Mucosa of gallbladder (tissue), 1 donor: ENCODE measurements at places on chromosomes 11 and 22. TPM values are rescaled to one million over a fixed set of nuclear protein-coding genes. Genes with fewer than 3 reads are reported as not detected.

The CDHR5 gene
- total RNA-seq: 89.6 TPM

The MPPED2 gene
- 5.6 TPM for total RNA-seq

The IL17REL gene
- total RNA-seq: 0.06 TPM

The TCN1 gene
- 39.4 TPM for total RNA-seq

GRCh38 chr11:2766166-2766565, 66.4 kb upstream of the KCNQ1OT1 start:
- DNase-seq: peak; percentile 7

- DNase-seq: peak; percentile 85
Observed at GRCh38 chr11:75588051-75588481, 26.0 kb downstream of the SERPINH1 start.

- no peak for DNase-seq
Observed at GRCh38 chr11:102269927-102270326, 47.4 kb upstream of the BIRC3 start.

DNA sequence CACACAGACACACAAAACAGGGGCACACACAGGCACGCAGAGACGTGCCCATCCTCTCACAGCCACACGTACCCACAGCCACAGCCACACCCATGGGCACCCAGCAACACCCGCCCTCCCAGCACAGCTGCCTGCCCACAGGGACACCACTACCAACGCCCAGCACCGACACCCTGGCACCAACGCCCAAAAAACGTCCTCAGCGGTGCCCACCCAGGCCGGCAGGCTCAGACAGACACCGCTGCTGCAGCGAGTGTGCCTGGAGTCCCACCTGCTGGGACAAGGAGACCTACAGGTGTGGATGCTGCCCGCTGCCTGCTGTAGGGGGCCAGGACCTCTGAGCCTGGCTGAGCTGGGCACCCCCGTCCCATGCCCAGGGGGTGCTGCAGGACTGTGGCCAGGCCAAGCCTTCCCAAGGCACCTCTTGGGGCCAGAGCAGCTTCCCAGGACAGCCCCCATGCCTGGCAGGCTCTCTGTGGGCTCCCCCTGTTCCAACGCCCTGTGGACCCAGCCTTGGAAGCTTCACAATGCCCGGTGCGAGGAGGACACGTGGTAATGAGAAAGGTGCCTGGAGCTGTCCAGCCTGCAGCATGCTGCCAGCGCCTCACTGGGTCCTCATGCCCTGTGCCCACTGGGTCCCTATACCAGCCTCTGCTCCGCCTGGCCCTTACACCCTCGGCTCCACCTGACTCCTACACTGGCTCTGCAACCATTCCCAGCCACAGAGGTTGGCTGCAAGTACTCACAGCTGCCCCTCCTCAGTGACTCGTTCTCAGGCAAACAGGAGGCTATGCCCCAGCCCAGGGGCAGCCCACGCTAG, 45.8 kb upstream of the TH start:
- DNase-seq: no peak

DNA sequence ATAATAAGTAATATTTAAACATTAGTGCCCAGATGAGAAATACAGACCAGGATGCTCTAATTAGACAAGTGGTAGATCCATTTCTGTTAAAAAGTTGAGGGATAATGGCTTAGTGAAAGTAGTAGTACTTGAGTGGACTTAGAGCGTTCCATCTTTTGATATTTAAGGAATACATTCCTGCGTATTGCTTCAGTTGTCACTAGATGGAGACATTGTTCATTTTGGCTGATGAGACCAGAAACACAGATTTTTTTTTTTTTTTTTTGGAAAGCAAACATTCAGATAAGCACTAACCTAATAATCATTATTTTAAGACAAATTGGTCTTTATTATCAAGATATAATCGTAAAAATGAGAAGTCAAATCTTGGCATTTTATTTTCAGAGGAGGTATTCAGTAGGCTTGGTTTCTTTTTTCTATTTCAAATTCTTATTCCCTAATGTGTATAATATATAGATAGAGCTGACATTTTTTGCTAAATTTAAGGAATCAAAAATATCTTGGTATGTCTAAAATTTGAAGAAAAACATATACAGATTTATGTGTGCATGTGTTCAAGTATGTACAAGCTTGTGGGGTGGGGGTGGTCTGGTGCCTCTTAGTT, 92.9 kb downstream of the DYNC2H1 start:
- no peak for DNase-seq

- peak; percentile 93 for DNase-seq
Observed at GRCh38 chr11:111841370-111842053, 29.9 kb downstream of the ALG9 start.

The MS4A6E gene
- total RNA-seq: not detected

The TIMP3 gene
- total RNA-seq: 180 TPM

DNA sequence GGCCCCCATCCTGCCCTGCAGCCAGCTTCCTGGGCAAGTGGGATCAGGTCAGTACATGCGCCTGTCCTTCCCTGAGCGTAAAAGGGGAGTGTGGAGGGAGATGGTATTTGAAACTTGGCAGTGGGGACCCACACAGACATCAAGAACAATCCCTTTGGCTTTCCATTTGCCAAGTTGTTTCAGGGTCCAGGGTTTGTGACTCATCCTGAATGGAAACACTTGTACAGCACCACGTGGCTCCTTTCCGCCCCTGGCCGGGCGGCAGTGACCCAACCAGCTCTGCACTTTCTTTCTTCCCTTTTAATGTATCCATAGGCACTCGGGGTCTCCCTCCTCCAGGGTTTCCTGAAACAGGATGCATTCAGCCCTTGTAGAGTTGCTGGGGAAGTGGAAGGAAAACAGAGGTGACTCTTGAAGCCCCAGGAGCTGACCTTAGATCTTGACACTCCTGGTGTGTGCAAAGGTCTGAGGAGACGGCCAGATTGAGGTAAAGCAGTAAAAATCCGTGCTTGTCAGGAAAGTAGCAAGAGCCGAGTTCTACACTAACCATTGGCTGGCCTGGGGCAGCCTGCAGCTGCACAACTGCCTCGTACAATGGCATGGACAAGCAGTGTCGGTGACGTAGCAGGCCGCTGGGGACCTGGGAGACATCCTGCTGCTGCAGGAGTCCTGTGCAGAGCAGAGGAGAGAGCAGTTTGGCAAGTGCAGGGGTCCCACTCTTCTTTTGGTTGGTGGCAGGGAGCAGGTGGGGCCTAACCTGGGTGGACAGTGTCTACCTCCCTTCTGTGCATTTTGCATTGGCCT, 189.8 kb downstream of the SNX19 start:
- peak; percentile 24 for DNase-seq

DNA sequence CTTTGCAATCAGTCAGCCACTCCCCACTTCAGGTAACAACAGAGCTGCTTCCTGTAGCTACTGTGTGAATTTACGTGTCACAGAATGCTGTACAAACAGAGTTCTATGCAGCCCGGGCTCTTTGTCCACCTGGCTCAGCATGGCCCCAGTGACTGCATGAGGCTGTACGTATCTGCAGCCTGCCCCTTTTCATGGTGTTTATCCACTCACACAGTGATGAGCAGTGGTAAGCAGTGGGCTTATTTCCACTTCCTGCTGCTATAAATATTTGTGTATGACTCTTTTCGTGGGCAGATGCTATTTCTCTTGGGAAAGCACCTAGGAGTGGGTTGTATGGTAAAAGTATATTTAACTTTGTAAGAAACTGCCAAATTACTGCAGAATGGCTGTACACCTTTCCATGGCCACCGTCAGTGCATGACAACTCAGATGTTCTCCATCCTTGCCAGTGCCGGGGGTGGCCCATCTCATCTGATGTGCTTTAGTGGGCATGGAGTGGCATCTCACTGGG, 43.3 kb downstream of the MYEOV start:
- DNase-seq: peak; percentile 20

DNA sequence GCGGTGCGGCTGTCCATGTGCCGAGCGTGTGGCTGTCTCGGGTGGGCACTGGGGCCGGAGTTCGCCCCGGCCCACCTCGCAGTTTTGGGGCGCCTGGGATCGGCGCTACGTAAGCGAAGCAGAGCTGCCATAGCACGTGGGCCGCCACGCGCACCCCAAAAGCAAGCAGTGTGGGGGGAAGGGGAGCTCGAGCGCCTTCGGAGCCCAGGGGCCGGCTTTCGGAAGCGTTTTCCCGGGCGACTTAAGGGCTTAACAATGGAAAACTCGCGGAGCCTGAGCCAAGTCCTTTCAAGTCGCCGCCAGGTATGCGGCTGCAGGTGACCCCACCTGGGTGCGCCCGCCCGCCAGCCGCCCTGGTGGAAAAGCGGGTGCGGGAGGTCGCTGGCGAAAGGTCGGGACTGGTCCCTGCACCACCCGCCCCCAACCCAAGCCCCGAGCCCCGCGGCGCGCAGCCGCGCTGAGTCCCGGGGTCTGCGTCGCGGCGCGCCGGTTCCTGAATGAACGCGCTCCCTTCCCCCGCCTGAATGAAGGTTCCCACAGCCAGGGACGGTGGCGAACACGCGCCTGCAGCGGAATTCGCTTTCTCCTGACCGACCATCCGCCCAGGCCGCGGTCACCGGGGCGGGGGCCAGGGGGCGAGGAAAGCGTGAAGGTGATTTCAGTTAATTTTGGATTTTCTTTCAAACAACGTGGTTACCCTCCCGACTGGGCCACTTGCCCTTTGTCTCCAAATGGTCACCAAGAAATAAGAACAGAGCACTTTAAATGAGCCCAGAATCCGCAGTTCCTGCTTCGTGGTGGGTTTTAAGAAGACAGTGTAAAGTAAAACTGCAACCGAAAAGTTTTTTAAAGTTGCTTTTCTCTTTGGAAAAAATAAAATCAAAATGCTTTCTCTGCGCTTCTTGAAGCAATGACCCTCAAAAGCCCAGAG, 2.8 kb upstream of the CCND1 start:
- peak; percentile 50 for DNase-seq

- no peak for DNase-seq
Observed at GRCh38 chr11:1571760-1572196, 293 bp downstream of the DUSP8 start.

The C22orf42 gene
- total RNA-seq: not detected

DNA sequence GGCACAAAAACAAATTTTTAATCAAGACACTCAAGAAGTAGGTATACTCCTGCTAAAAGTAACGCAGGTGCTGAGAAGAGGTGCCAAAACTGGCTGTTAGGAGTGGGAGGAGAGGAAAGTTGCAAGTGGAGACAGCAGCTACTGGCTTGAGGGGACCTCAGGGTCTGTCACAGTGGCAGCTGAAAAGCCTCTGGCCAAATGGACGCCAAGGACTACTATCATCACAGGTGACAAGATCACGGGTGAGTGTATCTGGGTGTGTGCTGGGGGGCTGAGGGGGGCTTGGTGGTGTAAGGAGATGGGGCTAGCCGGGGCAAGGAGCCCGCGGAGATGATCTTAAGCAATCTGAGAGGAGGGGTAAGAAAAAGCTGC, 687 bp downstream of the ZNF202 start:
- no peak for DNase-seq

GRCh38 chr11:87397011-87397865, 359.5 kb downstream of the TMEM135 start:
- no peak for DNase-seq

DNA sequence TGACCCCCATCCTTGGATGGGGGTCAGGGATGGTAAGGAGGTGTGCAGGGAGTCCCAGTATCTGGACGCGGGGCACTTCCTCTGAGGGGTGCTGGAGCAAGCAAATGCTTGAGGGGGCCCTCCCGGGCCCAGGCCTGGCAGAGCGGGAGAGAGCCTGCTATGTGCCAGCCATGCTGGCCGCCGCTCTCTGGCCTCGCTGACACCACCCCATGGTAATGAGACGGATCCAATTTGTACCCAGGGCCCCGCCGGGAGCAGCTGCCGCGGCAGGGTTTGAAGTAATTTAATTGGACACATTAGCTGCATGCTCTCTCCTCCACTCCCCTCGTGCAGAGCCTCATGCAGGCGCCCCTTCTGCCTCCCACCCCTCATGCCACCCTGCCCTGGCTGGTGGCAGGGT, 6.3 kb downstream of the SYT7 start:
- DNase-seq: no peak

DNA sequence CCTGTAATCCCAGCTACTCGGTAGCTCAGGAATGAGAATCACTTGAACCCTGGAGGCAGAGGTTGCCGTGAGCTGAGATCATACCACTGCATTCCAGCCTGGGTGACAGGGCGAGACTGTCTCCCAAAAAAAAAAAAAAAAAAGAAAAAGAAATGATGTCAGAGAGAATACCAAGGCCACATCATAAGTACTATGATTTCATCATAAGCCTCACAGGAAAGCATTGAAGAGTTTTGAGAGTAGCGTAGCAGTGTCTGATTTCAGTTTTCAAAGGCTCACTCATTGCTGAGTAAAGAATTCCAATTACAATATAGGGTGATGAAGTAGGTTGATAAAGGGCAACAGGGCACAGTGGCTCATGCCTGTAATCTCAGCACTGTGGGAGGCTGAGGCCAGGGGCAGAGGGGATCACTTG, 88.8 kb downstream of the MRTFA start:
- no peak for DNase-seq

The OSBP gene
- 63.4 TPM for total RNA-seq

DNA sequence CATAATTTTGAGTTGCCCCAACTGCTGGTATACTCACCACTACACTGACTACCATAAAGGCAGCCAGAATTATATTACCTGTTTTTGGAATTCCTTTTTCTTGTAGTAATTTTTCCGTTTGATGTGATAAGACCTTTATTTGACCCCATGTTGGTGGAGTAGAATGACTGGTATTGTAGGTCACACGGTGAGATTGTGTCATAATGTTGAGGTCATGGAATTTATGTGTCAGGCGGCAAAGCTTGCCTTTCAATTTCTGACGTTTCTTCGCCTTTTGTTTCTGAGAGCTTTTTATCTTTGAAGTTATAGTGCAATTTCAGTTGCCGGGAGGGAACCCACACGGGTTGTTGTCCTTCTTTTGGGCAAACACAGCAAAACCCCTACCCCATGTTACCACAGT, 13.0 kb downstream of the OR52K1 start:
- DNase-seq: no peak

DNA sequence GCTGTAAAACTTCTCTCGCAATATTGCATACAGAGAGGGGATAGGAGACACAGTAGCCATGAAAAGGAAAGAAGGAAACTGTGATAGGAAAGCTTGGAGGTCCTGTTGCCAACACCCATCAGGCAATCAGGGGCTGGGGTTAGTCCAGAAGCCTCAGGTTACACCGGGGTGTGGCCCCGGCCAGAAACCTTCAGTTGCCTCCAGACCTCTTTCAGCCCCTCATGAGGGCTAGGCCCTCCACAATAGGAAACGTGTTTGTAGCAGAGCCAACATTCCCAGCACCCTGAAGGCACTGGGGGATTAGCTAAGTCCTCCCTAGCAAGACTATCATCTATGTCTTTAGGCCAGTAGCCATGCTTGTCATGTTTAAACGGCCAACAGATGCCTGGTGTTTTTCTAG, 1048.0 kb upstream of the CNTN5 start:
- no peak for DNase-seq
